ENCODE measurements at places on chromosomes 1 and 21. TPM values are rescaled to one million over a fixed set of nuclear protein-coding genes. Genes with fewer than 3 reads are reported as not detected.

DNA sequence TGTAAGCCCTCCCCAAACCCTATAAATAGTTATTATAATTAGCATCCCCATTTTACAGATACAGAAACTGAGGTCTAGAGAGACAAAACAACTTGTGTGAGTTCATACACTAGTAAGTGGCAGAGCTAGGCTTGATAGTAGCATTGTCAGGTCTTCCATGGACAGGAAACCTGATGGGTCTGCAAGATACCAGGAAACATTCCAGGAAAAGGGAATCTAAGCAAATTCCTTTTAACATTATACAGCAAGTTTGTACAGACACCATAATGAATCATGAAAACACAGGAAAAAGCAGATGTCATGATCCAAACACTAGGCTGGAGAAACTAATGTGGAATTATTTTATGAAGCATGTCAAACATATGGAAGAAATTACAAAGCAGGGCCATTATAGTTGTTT lies 89.1 kb upstream of the KCNK2 start:
- DNase-seq = no peak

DNA sequence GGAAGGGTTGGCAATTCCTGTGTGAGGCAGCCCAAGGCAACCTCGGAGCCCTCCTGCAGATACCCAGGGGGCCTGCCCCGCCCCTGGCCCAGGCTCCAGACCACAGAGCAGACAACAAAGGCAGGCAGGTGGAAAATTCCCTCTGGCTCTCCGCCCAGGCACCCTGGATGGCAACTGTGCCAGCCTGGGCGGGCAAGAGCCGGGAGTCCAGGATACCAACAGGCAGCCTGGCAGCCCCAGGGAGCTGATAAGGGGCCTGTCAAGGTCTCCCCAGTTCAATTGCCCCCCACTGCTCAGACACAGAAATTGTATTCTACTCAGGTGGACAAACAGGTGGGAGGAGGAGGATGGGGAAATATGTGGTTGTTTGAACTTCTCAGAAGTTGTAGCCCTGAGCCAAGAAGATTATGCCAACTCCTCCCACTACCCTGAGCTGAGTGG lies 15.4 kb upstream of the GPR37L1 start:
- no peak for DNase-seq

DNA sequence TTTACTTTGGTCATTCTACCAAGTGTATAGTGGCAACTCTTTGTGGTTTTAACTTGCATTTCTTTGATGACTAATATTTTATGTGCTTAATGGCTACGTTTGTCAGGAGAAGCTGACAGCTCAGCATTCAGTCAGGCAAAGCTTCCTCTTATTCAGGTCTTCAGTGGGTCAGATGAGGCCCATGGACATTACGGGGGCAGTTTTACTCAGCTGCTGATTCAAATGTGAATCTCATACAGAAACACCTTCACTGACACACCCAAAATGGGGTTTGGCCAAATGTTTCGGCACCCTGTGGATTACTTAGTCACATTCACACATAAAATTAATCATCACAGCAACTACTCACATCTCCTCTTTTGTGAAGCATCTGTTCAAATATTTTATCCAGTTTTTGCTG lies 104.9 kb upstream of the PLD5 start:
- DNase-seq = no peak

DNA sequence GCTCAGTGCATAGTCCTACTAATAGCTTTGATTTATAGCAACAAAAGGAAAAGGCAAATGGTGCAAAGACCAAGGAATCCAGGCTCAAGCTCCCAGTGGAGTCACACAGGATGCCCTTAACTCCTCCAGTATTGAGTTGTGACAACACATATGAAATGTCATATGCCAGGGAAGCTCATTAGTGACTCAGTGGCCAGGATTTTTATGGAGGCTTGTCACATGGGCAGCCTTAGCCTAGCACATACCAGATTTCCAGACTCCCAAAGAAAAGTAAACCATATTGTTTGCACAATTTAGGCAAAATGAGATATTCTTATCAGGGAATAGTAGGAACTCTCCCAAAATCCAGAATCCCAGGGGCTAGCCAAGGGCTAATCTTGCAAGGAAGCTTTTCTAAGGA lies 129.2 kb downstream of the MAGI3 start:
- DNase-seq = no peak

DNA sequence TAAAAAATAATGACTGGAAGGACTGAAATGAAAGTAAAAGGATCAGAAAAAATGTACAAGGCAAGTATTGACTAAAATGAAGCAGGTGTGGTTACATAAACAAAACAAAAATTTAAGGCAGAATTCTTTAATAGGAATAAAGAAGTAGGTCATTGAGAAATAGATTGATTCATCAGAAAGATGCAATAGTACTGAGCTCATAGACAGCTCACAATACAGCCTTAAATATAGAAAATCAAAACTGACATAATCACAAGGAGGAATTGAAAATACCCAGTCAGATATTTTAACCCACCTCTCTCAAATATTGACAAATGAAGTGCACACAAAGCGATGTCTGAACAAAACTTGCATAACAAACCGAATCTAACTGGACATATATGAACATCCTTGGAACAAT lies 366.8 kb upstream of the DPYD start:
- DNase-seq = no peak

GRCh38 chr1:202154766-202155477 lies 5.5 kb downstream of the PTPN7 start:
- DNase-seq = peak; percentile 42

DNA sequence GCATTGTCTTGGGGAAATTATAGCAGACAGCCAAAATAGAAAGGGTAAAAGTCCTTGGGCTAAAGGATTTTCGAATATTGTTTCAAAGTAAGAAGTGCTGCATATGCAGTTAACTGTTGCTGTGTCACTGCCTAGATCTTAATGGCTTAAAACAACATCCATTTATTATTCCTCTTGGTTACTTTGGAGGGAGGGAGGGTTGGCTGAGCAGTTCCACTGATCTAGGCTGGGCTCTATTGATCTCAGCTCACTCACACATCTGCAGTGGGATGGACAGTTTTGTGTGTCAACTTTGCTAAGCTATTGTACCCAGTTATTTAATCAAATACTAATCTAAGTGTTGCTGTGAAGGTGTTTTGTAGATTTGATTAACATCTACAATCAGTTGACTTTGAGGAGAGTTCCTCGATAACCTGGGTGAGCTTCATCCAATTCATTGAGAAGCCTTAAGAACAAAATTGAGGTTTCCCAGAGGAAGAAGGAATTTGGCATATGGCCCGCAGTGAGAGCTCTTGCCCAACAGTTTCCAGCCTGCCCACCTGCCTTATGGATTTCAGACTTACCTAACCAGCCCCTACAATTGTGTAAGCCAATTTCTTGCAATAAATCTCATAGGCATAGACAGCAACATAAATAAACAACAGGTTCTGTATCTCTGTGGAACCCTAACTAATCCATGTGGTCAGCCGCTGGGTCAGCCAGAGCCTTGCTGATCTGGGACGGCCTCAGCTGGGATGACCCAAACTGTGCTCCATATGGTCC lies 187.3 kb downstream of the AK5 start:
- DNase-seq = no peak

DNA sequence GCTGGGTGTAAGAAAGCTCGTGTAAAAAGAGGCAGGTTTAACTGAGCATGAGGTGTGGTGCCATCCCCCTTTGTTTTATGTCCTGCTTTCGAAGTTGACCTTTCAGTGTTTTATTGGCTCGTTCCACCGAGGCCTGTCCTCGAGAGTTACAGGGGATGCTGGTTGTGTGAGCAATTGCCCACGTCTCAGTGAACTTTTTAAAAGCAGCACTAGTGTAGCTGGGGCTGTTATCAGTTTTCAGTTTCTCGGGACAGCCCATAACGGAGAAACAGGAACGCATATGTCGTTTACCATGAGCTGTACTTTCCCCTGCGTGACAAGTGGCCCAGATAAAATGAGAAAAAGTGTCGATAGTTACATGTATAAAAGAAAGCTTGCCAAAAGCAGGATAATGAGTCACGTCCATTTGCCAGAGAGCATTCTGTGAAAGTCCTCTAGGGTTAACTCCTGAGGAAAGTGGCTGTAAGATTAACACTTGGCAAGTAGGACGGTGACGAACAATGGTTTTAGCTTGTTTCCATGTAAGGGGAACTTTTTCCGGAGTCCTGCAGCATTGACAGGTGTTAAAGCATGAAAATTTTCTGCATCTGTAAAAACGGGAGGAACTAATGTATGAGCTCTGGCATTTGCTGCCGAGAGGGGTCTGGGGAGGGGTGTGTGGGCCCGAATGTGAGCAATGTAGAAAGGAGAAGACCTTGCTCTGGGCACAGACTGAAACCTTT lies 7.8 kb upstream of the LRRC47 start:
- DNase-seq = no peak

DNA sequence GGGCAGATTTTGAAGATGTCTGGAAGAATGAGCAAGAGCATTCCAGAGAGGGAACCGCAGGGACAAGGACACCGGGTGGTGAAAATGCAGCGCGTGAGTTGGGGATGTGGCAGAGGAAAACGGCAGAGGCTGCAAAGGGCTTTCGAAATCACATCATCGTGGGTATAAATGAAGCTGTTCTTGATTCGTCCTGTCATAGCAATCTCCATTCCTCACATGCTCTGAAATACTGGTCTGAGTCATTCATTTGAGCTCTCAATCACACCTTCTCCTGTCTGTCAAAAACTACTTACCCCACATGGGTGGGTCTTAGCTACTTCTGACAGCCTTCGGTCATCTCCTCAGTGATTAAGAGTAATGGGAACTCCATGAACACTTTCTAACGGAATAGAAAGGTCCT lies 81.5 kb downstream of the ERG start:
- DNase-seq = no peak

The NOS1AP gene
- total RNA-seq = not detected

The KRTAP12-4 gene
- not detected for total RNA-seq

The PODN gene
- total RNA-seq = not detected

The S100A14 gene
- total RNA-seq = not detected

The TAF1A gene
- total RNA-seq = 4.1 TPM

The MSH4 gene
- total RNA-seq = 0.25 TPM

The HPCAL4 gene
- 22.9 TPM for total RNA-seq

Data from CD4-positive, alpha-beta T cell (primary cell).